ENCODE measurements at places on chromosomes 1 and 21.

GRCh38 chr1:27598295-27598687, 5.7 kb downstream of the AHDC1 start:
- no peak for DNase-seq

- DNase-seq: no peak
These were observed 9.6 kb downstream of the DHRS3 start for GRCh38 chr1:12608311-12608957.

DNA sequence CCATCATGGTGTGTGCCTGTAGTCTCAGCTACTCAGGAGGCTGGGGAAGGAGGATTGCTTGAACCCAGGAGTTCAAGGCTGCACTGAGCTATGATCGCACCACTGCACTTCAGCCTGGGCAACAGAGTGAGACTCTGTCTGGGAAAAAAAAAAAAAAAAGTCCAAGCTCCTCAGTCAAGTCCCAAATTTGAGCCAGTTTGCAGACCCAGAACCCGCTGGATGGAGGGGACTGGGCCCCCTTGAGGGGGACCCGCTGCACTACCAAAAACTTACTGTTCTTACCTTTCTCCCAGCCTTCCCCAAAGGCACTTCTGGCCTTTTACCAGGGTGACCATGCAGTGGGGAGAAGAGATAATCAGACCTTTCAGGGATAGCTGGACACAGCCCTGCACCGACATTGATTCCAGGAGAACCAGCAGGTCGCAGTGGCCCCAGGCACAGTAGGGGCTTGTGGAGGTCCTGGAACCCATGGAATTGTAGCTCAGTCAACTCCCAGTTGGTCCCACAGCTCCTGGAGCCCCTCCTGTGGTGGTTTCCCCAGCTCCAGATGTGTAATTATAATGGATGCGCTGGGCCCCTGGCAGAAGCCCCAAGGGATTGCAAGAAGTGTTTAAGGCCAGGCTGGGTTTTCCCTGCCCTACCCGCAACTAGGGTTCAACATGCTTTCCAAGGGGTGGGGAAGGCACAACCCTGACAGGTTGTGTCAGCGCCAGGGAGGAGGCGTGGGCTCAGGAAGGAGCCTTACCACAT, 4.1 kb upstream of the WNT9A start:
- DNase-seq: no peak

DNA sequence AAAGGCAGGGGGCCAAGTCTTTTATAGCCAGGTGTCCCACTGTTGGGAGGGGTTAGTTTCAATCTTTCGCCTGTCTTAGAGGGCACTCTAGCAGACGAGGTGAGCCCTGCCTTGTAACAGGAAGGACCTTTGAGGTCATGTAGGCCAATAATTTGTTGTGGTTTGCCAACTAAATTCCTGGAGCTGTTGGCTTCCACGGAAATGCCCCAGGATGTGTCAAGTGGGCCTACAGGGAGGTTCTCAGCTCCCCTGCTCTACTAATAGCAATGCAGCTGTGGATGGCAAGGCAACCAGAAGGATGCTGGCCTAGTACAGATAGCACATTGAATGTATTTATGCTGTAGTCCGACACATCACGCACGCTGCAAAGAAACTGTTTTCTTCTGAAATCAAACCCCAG, 22.3 kb upstream of the CASQ2 start:
- DNase-seq: no peak

GRCh38 chr1:33284049-33284448, 27.8 kb downstream of the ZNF362 start:
- DNase-seq: no peak

GRCh38 chr1:218284377-218284916, 646 bp upstream of the RRP15 start:
- DNase-seq: no peak

DNA sequence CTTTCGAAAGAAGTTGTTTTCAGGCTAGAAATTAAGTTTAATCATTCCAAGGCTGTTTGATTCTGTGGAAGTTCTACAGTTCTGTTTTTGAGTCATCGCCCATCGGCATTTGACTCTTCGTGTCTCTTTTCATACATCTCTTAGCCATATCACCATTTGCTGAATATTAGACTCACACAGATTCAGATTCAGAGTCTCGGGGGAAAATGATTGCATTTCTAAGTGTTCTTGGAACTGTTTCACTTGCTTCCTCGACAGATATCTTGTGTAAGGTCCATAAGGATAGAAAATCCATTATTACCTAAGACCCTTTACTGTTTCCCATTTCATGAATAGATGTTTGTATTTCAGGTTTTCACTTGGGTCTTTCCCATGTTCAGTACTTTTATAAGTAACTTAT, 237.0 kb upstream of the SGIP1 start:
- no peak for DNase-seq

DNA sequence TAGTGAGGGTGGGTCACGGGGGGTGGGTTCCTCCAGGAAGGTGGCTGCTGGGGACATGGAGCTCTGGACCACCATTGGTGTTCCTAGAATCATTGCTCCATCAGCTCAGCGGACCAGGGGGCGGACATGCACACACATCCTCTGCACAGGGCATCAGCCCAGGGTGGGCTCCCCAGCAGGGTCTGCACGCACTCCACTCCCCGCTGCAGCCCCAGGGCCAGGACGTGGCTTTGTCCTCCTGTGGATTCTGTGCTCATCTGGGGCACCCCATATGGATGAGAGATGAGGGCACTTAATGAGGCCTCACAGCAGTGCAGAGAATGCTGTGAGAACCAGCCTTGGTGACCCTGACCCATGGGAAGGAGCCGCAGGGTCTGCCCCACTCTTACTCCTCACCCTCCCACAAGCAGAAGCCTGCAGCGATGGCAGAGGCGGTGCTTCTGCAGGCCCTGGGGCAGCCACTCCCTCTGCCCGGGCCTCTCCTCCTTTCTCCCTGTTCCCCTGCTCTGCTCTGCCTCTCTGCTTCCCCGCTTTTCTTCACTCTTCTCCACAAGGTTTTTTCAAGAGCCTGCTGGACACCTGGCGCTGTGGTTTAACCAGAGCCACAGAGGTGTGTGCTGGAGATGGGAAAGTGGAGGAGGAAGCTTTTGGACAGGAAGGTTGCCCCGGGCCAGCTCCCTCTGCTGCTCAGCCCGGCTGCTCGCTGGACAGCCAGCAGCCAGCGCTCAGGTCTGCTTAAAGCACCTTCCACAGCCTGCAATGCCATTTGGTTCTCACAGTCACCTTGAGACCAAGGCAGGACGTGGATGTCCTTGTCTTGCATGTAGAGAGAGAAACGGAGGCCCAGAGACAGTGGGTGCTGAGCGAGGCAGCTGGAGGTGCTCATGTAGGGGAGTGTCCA, 26.3 kb upstream of the PCBP3 start:
- DNase-seq: no peak

GRCh38 chr1:214494706-214495105, 56.7 kb downstream of the PTPN14 start:
- no peak for DNase-seq

DNA sequence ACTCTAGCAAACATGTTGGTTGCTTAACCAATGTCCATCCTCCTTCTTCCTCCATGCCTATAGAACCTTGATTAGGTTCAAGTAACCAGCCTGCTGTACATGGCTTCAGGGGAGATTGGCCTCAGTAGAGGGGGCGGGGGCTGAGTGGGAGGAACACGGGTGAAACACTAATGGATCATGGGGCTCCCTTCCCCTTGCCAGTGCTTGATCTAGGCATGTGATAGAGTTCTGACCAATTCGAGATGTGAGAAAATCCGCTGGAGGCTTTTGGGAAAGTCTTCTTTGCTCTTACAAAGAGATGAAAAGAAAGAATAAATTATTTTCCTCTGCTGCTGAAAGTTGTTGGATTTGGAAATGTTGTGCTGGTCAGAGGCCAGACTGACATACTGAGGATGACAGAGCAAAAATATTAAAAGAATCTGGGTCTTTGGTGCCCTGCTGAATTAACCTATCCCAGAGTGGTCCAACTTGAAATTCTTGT, 5.2 kb upstream of the OTUD7B start:
- no peak for DNase-seq

GRCh38 chr21:22343721-22344120, 1345.5 kb downstream of the NCAM2 start:
- no peak for DNase-seq

- DNase-seq: no peak
These were observed 199.4 kb upstream of the HMCN1 start for GRCh38 chr1:185534801-185535200.

GRCh38 chr1:209600541-209600940, 17.0 kb downstream of the CAMK1G start:
- no peak for DNase-seq

GRCh38 chr1:44862829-44863401, 19.9 kb upstream of the PTCH2 start:
- DNase-seq: peak; percentile 20

DNA sequence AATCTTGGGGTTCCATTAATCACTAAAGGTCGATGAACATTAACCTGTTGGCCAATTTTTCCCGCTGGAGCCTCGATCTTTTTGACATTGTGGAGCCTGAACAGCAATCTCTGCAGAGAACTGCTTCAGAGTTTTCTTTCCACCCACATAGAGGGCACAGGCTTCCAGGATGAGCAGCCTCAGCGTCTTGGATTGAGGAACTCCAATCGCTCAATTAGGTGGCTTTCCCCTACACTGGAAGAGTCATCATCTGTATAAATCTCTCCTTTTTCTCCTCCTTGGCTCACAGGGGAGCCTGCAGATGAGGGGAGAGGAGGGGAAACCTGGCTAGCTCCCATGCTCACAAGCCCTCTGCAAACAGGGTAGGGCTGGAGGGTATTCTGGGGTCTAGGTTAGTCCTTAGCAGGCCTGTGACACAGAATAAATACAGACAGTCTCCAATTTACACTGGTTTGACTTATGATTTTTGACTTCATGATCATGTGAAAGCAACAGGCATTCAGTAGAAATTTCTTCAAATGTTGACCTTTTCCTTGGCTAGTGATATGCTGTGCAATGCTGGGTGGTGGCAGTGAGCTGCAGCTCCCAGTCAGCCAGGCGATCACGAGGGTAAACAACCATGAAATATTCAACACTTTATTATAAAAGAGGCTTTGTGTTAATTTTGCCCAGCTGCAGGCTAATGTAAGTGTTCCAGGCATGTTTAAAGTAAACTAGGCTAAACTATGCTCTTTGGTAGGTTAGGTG, 80.8 kb downstream of the PGBD5 start:
- no peak for DNase-seq

DNA sequence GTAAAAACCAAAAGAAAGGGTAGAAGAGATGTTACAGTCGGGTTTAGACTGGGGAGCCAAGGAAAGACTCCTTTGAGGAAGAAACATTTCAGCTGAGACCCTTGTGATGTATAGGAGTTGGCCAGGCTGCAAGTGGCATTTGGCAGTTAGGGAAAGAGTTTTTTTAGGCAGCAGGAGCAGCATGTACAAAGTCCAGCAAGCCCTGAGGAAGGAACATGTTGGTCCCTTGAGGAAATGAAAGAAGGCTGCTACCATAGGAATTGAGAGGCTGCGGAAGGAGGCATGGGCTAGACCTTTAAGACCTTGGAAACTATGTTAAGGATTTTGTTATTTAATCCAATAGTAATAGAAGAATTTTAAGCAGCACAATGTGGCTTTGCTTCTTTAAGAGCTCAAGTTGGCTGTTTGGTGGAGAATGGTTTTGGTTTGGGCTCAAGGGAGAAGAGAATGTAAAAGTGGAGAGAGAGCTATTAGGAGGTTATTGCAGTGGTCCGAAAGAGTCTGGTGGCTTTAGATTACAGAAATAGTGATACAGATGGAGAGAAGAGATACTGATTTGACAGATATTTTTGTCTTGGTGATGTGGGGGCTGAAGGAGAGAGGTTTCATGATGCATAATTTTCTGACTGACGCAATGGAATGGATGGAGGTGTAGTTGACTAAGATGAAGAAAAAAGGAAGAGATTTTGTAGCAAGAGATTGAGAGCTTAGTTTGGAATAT, 26.6 kb downstream of the SMAP2 start:
- no peak for DNase-seq

DNA sequence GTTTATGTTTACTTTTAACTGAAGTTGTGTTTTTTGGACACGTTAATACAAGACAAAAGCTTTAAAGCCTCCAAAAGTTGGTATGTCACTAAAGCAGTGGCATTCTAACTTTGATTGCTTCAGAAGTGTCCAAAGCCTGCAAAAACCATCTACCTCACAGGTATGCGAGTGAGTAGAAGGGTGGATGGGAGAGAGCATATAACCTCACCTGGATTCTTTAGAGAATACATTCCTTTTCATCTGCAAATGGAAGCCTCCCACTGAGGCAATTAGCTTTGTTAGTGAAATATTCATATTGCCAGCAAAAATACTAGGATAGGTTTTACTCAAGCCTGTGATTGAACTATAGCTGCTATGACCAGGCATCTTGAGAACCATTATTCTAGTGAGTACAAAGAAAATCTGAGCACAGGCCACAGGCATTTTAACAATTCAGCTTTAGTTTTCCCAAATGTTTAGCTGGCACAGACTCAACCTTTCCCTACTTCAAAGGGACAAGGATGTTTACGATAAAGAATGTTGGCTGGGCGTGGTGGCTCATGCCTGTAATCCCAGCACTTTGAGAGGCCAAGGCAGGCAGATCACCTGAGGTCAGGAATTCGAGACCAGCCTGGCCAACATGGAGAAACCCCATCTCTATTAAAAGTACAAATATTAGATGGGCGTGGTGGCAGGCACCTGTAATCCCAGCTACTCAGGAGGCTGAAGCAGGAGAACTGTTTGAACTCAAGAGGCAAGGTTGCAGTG, 39.7 kb downstream of the MAP3K21 start:
- no peak for DNase-seq

- no peak for DNase-seq
These were observed 14.1 kb downstream of the LDLRAP1 start for GRCh38 chr1:25557543-25557942.

DNA sequence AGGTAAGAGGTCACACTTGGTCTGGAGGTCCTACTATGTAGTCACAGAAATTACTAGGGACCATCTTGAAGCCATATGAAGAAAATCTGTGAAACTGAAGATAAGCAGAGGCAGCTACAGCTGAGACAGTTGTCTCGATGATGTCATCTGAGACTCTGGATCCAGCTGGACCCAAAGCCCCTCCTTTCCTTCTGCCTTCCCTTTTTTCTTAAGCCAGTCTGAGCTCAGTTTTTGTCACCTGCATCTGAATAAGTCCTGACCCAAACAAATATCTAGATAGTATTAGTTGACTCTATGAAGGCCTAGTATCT, 143.3 kb downstream of the ETS2 start:
- no peak for DNase-seq

DNA sequence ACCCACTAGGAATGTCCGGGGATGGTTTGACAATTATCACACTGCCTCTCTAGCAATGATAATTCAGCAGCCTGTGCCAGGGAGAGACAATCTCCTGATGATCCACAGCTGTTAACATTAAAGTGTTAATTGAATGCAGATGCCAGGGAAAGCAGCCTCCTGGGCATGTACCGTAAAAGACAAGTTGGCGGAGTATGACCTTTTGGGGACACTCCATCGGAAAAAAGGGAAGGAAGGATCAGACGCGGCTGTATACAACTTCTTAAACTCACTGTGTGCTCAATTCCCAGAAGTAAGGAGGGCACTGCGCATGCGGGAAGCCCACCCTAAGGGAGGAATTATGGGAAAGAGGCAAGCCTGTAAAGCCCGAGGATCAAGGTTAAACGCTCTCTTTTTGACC, 62.6 kb downstream of the MAP3K7CL start:
- no peak for DNase-seq

GRCh38 chr1:29237852-29238619, 1.7 kb downstream of the PTPRU start:
- no peak for DNase-seq

GRCh38 chr1:174222166-174222949, 63.0 kb downstream of the RABGAP1L start:
- DNase-seq: peak; percentile 53

All from non-pigmented ciliary epithelial cell (primary cell).